LoVo (cell line): ENCODE measurements at places on chromosomes 7 and 10.

- DNase-seq, result no peak
Observed at GRCh38 chr7:33411020-33411419, 281.7 kb downstream of the BBS9 start.

DNA sequence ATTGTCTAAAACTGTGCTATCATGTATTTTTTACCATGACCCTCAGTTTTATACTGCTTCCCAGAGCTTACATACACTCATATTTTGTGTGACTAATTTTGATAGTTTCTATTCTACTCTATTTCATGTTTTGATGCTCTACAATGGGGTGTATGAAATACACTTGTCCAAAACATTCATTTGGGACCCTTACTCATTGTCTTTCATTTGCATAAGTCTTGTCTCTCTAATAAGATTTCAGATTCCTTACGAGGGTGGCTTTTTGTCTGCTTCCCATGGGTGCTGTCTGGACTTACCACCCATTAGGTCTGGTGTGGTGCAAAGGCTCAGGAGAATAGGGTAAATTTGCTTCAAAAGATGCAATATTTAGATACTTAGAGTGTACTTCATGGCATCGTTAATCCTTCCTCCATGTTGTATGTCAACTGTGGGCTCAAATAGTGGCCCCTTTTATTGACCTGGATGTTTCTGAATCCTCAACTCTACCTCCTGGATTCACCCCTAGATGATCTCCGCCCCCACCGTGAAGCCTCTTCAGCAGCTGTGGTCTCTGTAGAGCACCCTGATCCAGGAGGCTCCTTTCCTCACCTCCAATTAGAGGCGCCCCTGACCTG is 3.6 kb upstream of the GIMAP5 start:
- DNase-seq, result no peak

- no peak for DNase-seq
Observed at GRCh38 chr10:12577610-12578009, 228.3 kb downstream of the CAMK1D start.

- DNase-seq, result no peak
Observed at GRCh38 chr10:115976342-115976741, 296.7 kb downstream of the GFRA1 start.

DNA sequence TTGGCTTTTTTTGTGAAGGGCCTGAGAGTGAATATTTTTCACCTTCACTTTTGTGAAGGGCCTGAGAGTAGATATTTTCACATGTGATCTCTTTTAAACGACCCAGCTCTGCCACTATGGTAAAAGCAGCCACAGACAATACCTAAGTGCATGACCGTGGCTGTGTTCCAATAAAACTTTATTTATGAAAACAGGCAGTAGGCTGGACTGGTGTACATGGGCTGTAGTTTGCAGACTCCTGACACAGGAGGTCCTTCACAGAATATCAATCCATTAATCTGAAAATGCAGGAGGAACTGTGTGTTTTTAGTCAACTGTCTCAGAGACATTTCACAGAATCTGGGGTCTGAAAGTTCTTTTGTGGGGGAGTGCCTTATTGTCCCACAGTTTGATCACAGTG is 186.9 kb downstream of the PRKCQ start:
- DNase-seq, result no peak

GRCh38 chr10:109939315-109939961 is 16.1 kb upstream of the XPNPEP1 start:
- no peak for DNase-seq
